ENCODE measurements at places on chromosomes 4 and X.

GRCh38 chr4:150115851-150116250 is 37.6 kb downstream of the DCLK2 start:
- no peak for DNase-seq

DNA sequence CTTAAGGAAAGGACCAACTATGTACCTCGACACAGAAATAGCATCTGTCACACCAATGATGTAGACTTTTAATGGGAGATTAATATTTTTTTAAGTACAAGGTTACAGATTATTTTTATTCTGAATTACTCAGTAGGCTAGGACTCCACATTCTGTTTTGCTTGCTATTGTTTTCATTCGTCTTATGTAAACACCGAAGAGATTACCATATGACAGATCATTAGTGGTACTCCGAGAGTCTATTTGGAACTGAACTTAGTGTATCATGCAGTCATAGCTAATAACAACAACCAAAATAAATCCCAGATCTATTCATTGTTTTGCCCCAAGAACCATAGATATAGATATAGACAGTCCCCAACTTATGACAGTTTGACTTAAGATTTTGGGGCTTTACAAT is 139.7 kb upstream of the SPRY1 start:
- no peak for DNase-seq

- no peak for DNase-seq
Observed at GRCh38 chr4:139966383-139966782, 187.6 kb downstream of the MAML3 start.

GRCh38 chr4:71683309-71683708 is 100.6 kb downstream of the GC start:
- no peak for DNase-seq

- DNase-seq: no peak
Observed at GRCh38 chr4:100728861-100729260, 211.0 kb upstream of the EMCN start.
